ENCODE measurements at places on chromosomes 2 and 18. TPM values are rescaled to one million over a fixed set of nuclear protein-coding genes. Genes with fewer than 3 reads are reported as not detected.

DNA sequence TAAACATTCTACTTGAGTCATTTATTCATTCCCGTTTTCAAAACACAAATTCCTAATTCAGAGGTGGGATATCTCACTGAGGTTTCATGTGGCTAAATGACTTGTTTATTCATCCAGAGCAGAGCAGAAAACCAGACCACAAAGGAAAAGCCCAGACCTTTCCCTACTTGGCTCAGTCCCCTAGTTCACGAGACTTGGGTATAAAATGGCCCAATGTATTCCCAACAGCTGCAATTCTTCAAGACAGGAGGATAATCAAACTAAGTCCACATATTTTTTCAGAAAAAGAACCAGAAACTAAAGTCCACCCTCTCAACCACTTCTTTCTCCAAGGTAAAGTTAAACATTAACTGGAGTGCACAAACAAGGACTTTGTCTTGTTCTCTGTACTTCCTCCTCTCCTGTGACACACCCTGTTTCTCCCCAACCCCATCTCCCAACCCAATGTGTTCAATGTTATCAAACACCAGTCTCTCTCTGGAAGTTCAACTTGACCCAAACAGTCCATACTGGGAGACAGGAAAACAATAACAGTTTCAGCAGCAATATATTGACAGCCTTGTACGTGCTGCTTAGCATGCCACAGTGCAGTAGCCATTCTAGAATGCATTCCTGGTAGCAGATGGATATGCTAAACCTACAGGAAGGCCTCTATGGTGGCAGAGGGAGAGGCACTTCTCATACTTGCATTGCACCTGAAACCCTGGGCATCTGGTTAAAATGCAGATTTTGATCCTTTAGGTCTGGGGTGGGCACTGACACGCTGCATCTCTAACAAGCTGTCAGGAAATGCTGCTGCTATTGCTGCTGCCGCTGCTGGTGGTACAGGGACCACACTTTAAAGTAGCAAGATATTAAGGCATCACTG is 110.7 kb downstream of the INO80D start:
- peak; percentile 99 for DNase-seq

NTSR2 gene
- polyA plus RNA-seq, result 0.06 TPM

DNA sequence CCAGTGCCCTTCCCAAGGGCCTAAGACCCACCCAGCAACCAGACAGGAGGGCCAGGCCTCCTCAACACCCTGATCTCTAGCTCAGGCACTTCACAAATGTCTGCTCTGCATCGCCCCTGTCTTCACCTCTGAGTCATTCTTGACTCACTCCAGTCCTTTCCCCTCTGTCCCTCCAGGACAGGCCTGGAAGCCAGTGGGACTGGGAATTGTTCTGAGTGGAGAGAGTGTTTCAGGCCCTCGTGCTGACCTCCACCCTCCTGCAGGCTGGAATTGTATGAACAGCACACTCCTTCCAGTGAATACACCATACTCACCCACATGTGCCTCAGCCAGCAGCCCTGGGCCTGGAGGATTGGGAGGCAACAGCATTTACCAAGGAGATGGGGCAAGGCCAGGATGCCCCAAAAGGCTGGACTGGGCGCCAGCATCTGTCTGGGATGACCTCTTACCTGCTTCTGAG is 304.2 kb downstream of the CYP26B1 start:
- no peak for DNase-seq

DNA sequence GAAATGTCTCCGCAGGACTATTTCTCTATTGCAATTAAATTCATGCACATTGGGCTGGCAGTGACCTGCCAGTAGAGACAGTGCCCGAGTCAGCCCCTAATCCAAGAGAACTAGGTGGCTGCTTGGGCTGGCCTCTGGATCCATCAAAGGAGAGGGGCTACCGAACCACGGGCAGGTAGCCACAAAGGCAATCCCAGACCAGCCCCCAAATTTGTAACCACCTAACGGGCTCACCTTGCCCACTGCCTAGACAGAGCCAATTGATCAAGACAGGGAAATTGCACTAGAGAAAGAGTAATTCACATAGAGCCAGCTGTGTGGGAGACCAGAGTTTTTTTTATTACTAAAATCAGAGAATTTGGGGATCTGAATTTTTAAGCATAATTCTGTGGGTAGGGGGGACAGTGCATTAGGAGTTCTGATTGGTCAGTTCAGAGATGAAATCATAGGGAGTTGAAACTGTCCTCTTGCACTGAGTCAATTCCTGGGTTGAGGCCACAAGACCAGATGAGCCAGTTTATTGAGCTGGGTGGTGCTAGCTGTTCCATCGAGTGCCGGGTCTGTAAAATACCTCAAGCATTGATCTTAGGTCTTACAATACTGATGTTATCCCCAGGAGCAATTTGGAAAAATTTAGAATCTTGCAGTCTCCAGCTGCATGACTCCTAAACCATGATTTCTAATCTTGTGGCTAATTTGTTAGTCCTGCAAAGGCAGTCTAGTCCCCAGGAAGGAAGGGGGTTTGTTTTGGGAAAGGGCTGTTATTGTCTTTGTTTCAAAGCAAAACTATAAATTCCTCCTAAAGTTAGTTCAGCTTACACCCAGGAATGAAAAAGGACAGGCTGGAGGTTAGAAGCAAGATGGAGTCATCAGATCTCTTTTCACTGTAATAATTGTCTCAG is 260.4 kb upstream of the SP5 start:
- DNase-seq, result no peak

GRCh38 chr18:56593906-56594305 is 44.5 kb downstream of the TXNL1 start:
- no peak for DNase-seq

DNA sequence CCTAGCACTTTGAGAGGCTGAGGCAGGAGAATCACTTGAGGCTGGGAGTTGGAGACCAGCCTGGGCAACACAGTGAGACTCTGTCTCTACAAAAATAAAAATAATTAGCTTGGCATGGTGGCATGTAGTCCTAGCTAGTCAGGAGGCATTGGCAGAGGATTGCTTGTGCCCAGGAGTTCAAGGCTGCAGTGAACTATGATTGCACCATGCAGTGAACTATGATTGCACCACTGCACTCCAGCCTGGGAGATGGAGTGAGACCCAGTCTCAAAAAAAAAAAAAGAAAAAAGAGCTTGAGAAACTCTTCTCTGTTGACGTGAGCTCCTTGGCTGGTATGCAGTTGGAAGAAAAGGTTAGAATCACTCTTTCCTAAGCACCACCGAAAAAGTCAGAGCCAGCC is 125.1 kb upstream of the TNP1 start:
- DNase-seq, result no peak

- no peak for DNase-seq
Observed at GRCh38 chr2:25374827-25375226, 33.1 kb upstream of the DNMT3A start.

HRH4 gene
- polyA plus RNA-seq, result 0.03 TPM

DNA sequence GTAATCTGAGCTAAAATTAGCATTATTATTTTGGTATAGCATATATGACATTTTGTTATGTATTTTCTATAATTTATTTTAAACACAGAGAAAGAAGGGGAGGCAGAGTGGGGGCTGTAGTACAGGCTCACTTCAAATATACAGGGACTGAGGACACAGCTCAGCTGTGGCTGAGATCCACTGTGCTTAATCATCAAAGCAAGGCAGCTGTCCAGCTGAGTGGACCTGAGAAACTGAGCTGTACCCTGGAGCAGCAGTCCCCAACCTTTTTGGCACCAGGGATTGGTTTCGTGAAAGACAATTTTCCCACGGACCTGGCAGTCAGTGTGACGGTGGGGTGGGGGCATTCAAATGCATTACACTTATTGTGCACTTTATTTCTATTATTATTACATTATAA is 687.2 kb downstream of the RNF144A start:
- DNase-seq, result no peak

DNA sequence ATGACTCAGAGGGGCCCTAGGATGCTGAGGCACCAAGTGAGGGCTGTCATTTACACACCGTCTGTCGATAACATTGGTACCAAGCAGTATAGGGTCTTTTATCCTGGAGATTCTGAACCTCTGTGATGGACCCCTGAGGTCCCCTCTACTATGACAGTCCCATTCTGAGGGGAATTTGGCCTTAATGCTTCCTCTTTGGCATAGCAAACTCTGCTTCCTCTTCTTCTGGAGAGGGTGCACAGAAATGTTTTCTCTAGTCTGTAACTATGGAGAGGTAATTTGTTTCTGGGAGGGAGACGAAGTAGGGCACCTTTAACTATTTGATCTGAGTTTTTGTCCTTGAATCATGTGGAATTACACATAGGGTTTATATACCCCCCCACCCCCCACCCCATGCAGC is 44.8 kb downstream of the INPP4A start:
- no peak for DNase-seq

DNA sequence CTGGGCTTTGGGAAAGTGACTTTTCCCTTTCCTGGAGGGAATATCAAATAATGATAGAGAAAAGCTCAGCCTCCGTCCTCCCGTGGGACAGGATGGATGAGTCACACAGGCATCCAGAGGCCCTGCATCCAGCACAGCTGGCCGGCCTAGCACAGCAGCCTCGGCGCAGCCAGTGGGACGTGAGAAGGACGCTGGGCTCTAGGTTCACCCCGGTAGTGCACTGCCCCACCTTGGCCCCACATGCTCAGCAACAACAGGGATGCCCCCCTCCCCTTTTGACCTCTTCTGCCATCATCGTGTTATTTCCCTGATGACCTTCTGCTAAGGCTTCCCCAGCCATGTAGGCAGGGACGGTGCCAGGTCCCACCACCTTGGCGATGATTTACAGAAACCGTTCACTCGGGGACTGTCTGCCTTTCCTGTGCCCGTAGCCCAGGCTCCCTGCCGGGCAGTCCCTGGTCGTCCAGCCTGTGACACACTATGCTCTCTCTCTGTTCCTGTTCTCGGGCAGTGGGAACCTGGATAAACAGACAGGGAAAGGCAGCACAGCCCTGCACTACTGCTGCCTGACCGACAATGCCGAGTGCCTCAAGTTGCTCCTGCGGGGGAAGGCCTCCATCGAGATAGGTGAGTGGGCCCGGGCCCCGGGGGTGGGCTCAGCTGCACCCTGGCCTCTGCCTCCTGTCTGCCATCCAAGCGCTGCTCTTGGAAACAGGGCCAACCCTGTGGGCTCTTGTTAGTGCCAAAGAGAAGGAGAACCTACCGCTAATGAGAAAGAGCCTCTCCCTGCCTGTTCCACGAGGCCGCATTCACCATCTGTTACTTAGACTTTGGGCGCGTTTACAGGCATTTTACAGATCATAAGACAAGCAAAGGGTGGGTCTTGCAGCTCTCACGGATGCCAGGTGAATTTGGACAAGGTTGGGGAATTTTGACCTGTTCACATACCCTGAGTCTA is 44.6 kb downstream of the ITGB1BP1 start:
- peak; percentile 14 for DNase-seq

- no peak for DNase-seq
Observed at GRCh38 chr2:58054264-58054663, 7.7 kb downstream of the VRK2 start.

All from small intestine (tissue), 16 donors.